ENCODE measurements at places on chromosomes 4 and X. TPM values are rescaled to one million over a fixed set of nuclear protein-coding genes. Genes with fewer than 3 reads are reported as not detected.

The CSAG1 gene
- total RNA-seq: not detected

The SPRY1 gene
- 76.0 TPM for total RNA-seq

GRCh38 chr4:4752025-4752424 is 107.4 kb upstream of the MSX1 start:
- ATAC-seq: no peak

DNA sequence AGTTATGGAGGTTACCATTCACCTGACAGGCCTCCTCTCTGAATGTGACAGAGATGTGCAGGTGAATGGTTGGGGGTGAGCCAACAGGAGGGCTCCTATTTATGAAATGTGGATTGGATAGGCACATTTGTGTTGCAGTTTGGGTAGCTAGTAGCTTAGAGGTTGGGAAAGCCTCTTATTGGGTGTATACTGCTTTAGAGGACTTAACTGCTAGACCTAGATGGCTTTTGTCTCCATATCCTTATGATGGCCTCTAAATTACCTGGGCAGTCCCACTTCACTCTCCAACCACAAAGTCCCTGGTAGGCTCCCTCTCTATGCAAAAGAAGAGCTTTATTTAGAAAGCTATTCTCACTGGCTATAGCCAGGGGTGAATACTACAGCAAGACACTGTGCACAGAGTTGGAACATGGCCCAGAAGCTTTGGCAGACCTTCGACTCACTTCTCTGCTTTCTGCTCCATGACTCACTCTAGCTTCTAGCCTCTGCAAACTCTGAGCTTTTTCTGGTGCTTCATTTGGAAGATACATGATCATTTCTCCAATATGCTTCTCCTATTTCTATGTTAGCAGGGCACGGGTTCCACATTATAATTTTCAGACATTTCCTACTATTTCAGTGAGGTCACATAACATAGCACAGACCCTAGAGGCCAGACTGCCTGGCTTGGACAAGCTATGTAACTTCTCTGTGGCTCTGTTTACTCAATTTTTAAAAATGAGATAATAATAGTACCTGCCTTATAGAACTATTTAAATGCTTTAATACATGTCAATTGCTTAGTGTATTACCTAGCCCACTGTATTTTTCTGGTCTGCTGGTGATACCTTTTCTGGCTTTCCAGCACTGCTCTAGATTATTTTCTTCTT is 6.0 kb upstream of the VGLL1 start:
- ATAC-seq: no peak

DNA sequence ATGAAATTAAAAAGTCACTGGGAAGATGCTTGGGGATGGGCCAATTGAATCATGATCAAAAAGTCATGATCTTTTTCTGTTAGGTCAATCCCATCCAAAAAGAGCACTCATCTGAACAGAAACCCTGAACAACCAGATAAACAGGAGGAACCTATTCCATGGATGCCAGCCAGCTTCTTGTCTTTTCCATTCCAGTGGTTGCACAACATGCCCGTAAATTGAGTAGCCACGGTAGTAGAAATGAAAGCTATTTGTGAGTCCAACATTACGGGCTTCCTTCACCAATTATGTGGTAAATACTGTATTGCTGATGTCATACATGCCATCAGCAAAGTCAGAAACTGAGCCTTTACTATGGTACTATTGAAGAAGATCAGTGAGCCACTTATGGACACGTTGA is 982.4 kb upstream of the HS3ST1 start:
- no peak for ATAC-seq

Data from activated T-helper 17 cell treated with anti-CD3 and anti-CD28 coated beads, Interleukin-2, amount 50 U/mL, for 72 hours (primary cell).